ENCODE measurements at places on chromosomes 13 and 19. TPM values are rescaled to one million over a fixed set of nuclear protein-coding genes. Genes with fewer than 3 reads are reported as not detected.

The LRRC8E gene
- total RNA-seq, result not detected

The ZNF709 gene
- total RNA-seq, result 2.1 TPM

The SPINT2 gene
- total RNA-seq, result 49.0 TPM

The RNF225 gene
- total RNA-seq, result 0.56 TPM

The MISP3 gene
- total RNA-seq, result 1.1 TPM

- H3K27me3 ChIP-seq, result peaks cover 3% of the 10 kb centered on the region
- H3K4me3 ChIP-seq, result no peak overlapping the region
- H3K27ac ChIP-seq, result no peak overlapping the region
- peaks cover 21% of the 10 kb centered on the region for H3K4me1 ChIP-seq
Observed at GRCh38 chr13:73223372-73223781, 164.6 kb downstream of the KLF5 start.

DNA sequence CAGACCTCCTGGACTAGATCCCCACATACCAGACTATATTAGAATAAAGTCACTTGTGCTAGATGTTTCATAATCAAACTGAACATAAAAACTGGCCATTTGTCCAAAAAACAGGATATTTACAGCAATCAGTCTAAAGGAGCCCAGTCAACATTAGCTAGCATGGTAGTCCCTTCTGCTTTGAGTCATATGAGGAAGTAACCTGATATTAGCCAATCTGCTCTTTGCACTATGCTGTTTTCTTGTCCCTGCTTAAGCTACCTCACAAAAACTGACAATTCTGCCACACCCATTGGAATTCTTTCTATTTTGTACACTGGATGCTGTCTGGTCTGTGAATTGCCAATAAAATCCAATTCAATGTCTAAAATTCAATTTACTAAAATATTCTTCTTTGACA lies 1824.2 kb downstream of the OLFM4 start:
- no peaks in the 10 kb centered on the region for H3K36me3 ChIP-seq
- H3K4me1 ChIP-seq, result no peaks in the 10 kb centered on the region
- no peak overlapping the region for H3K27ac ChIP-seq

GRCh38 chr13:97369261-97369893 lies 64.6 kb upstream of the RAP2A start:
- no peak for DNase-seq
- peak overlapping the region; percentile 72 for H3K4me3 ChIP-seq
- H3K27ac ChIP-seq, result peak overlapping the region; percentile 73
- no peaks in the 10 kb centered on the region for H3K27me3 ChIP-seq

DNA sequence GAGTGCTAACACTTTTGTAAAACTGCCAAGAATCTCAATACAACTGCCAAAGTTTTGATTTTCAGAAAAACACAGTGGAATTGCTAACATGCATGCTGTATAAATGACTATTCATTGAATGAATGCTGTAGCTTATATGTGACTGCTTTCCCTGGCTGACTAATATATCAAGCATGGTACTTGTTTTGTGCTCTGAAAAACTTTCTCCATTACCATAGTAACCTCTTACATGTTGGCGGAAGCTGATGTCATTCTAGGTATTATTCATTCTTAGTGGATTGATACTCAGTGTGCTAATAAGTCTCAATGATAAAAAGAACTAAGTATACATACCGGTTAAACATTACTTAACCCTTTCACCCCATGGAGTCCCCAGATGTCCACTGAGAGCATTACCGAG lies 166.1 kb upstream of the MYO16 start:
- H3K27me3 ChIP-seq, result peaks cover 3% of the 10 kb centered on the region
- peaks cover 3% of the 10 kb centered on the region for H3K4me1 ChIP-seq

DNA sequence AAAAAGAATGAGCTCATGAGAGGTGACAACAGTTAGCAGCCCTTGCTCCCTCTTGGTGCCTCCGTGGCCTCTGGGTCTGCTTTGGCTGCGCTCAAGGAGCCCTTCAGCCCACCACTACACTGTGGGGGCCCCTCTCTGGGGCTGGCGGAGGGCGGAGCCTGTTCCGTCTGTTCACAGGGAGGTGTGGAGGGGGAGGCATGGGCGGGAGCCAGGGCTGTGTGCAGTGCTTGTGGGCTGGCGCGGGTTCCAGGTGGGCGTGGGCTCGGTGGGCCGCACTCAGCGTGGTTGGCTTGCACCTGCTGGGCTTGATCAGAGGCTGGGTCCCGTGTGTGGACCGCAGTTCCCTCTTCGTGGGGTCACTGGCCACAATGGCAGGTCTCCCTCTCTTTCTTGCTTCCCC lies 953.4 kb upstream of the PRR20A start:
- H3K27ac ChIP-seq, result no peak overlapping the region
- H3K4me3 ChIP-seq, result no peak overlapping the region
- no peaks in the 10 kb centered on the region for H3K36me3 ChIP-seq

- H3K27ac ChIP-seq, result peak within 1 kb of the TSS; percentile 90
- no peaks in the 10 kb centered on the region for H3K27me3 ChIP-seq
- peak within 1 kb of the TSS; percentile 79 for H3K4me3 ChIP-seq
- peak; percentile 100 for DNase-seq
- peaks cover 18% of the 10 kb centered on the region for H3K36me3 ChIP-seq
Observed at GRCh38 chr19:8832132-8833021, at the start of the genes MBD3L1 and ZNF558. TSS of gene MBD3L1 (plus strand) at chr19:8832377. CDS start at chr19:8842679, 10,302 bp downstream. TSS of gene ZNF558 (minus strand) at chr19:8832304. CDS start at chr19:8822659, 9,645 bp downstream.

DNA sequence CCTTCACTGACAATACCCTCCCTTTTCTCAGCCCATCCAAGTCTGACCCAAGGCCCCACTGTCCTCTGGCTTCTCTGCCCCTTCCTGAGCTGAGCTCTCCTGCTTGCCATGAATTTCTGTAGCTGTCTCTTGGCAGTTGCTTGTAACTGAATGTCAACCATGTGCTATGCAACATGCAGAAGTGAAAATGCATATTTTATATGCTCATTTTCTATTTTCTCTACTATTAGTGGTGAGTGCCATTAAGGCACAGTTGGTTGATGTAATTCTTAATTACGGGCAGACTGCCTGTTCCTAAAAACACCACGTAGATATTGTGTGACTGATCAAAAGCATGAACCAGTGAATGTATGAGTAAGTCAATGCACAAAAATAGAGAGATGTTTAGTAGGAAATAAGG lies 29.6 kb downstream of the TNFSF11 start:
- DNase-seq, result no peak
- H3K4me1 ChIP-seq, result peaks cover 10% of the 10 kb centered on the region
- no peak overlapping the region for H3K27ac ChIP-seq
- H3K27me3 ChIP-seq, result no peaks in the 10 kb centered on the region
- peaks cover 5% of the 10 kb centered on the region for H3K36me3 ChIP-seq
- no peak overlapping the region for H3K4me3 ChIP-seq

DNA sequence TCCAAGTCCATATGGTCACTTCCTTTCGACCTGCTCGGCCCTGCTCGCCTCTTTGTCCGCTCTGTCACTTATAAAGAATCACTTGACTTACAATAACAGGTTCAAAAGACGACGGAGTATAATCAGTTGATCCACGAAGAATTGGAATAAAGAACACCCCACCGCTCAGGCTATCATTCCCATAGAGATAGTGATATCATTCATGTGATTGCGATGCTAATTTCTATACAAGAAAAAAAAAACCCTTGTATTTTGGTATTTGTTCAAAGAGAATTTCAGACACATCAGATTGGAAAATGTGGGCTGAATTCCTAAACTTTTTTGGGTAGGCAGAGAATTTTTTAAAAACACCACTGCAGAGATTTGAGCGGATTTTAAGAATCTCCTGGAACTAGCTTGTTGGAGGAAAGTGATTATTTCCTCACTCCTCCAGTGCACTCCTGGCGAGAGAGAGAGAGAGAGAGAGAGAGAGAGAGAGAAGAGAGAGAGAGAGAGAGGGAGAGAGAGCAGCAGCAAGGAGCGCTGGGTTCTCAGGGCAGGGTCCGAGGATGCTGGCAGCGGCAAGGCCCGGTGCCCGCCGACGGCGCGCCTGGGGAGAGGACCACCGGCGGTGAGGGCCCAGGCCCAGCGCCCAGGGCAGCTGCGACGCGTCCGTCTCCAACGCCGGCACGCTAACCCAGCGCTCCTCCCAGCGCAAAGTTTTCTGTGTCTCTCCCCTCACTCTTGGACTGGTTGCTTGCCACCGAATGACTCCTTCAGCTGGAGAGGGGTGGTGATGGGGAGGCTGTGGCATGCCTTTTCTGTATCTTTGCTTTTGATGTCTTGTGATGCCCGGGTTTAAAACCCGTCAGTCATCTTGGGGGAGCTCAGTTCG lies 149.0 kb upstream of the ZNF536 start:
- no peak overlapping the region for H3K27ac ChIP-seq
- peaks cover 55% of the 10 kb centered on the region for H3K27me3 ChIP-seq
- no peak for DNase-seq
- H3K4me1 ChIP-seq, result peaks cover 24% of the 10 kb centered on the region

GRCh38 chr13:39941236-39941635 lies 285.8 kb downstream of the COG6 start:
- H3K4me3 ChIP-seq, result no peak overlapping the region
- peaks cover 17% of the 10 kb centered on the region for H3K4me1 ChIP-seq
- H3K27ac ChIP-seq, result no peak overlapping the region
- DNase-seq, result no peak

- no peak overlapping the region for H3K27ac ChIP-seq
- H3K27me3 ChIP-seq, result no peaks in the 10 kb centered on the region
- no peak for DNase-seq
- H3K4me3 ChIP-seq, result no peak overlapping the region
Observed at GRCh38 chr13:92572190-92572589, 654.4 kb upstream of the GPC6 start.
